ENCODE measurements at places on chromosomes 13 and 19.

GRCh38 chr19:51168564-51169282, 26.6 kb downstream of the SIGLEC7 start:
- H3K36me3 ChIP-seq, result no peaks in the 10 kb centered on the region
- no peak for DNase-seq
- H3K27me3 ChIP-seq, result no peaks in the 10 kb centered on the region
- peaks cover 2% of the 10 kb centered on the region for H3K4me1 ChIP-seq
- H3K27ac ChIP-seq, result no peak overlapping the region

DNA sequence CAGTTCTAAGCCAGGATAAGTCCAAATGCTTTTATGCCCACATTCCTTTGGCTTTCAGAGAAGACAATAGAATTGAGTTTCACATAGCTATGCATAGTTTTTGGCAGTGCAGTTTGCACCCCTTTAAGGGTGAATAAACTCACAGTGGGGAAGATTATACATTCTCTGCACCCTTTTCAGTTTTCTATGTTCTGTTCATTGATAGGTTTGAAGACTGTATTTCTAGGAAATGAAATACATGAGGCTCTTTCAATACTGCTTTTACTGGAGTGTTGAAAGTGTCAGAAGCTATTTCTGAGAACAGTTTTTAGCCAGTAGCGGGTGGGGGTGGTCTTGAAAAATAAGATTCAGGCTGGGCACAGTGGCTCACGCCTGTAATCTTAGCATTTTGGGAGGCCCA, 46.2 kb downstream of the IPO5 start:
- no peaks in the 10 kb centered on the region for H3K27me3 ChIP-seq
- DNase-seq, result no peak

DNA sequence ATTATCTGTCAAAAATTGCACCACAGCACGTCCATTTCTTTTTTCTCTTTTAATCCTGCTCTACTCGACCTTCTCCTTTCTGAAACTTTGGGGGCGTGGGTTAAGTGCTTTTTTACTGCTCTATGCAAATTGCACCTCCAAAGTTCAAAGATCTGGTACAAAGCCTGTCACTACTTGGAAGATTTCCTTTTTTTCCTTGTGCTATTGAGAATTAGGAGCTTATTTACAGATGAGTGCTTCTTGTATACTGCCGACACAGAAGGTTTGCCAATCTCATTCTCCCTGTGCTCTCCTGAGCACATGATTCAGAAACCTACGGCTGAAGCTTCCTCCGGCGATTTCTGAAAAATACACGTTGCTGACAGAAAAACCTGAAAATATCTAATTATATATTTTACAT, 94.8 kb downstream of the TEX29 start:
- no peak overlapping the region for H3K27ac ChIP-seq
- no peak overlapping the region for H3K4me3 ChIP-seq
- no peaks in the 10 kb centered on the region for H3K36me3 ChIP-seq
- H3K27me3 ChIP-seq, result peaks cover 5% of the 10 kb centered on the region
- DNase-seq, result no peak
- no peaks in the 10 kb centered on the region for H3K4me1 ChIP-seq

GRCh38 chr13:44884076-44884729, 105.1 kb downstream of the NUFIP1 start:
- no peaks in the 10 kb centered on the region for H3K36me3 ChIP-seq
- H3K4me3 ChIP-seq, result no peak overlapping the region
- no peaks in the 10 kb centered on the region for H3K4me1 ChIP-seq
- DNase-seq, result no peak

GRCh38 chr13:98977568-98978265, at the start of gene DOCK9:
Gene DOCK9 (minus strand): TSS chr13:98978064. CDS start chr13:98977909, 155 bp downstream.
- no peak within 1 kb of the TSS for H3K27ac ChIP-seq
- H3K4me3 ChIP-seq, result no peak within 1 kb of the TSS
- H3K27me3 ChIP-seq, result no peaks in the 10 kb centered on the region
- H3K36me3 ChIP-seq, result no peaks in the 10 kb centered on the region

DNA sequence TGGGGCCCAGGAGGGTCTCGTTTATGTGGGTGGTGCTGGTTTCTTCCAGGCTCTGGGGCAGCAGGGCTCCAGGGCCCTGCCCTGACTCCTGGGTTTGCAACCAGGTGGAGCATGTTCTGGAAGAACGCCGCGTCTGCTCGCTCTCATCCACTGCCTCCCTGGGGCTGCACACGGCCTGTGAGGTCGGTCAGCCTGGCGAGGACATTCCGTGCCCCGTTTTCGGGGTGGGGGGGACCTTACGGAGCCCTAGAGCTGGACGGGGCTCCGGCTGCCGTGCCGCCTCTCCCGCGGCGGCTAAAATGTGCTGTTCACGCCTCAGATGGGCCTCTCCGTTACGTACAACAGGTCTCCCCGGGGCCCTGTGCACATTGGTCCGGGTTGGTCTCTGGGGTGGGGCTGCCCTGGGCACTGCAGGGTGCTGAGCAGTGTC, 3.3 kb downstream of the GNA11 start:
- peaks cover 43% of the 10 kb centered on the region for H3K4me1 ChIP-seq
- H3K4me3 ChIP-seq, result no peak overlapping the region
- no peak overlapping the region for H3K27ac ChIP-seq
- H3K36me3 ChIP-seq, result no peaks in the 10 kb centered on the region
- no peak for DNase-seq
- peaks cover 26% of the 10 kb centered on the region for H3K27me3 ChIP-seq

DNA sequence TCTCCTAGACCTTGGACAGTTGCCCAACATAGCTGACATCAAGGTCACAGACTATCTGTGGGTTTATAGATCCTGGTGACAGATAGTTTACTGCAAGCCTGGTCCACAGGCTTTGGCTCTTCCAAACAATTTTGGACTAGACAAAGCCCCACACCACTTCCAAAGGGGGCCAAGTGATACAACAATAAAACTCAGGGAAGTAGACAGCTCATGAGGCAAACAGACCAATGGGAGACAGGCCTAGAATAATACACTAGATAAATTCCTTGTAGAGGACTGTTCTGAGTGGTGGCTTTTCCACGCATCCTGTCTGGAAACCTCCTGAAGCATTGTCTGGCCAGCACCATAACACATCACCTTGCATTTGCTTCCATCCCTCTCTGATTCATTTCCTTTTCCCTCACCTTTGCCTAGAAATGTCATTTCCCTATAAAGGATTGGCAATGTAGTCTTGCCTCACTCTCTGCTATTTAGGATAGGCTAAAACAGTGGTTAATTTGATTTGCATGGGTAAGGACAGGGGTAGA, 284.2 kb downstream of the POU4F1 start:
- DNase-seq, result no peak
- no peaks in the 10 kb centered on the region for H3K27me3 ChIP-seq
- no peaks in the 10 kb centered on the region for H3K4me1 ChIP-seq
- no peaks in the 10 kb centered on the region for H3K36me3 ChIP-seq
- no peak overlapping the region for H3K4me3 ChIP-seq

GRCh38 chr19:6417713-6418561, 6.7 kb downstream of the KHSRP start:
- H3K4me3 ChIP-seq, result no peak overlapping the region
- H3K27me3 ChIP-seq, result no peaks in the 10 kb centered on the region
- no peak for DNase-seq
- peaks cover 90% of the 10 kb centered on the region for H3K36me3 ChIP-seq
- H3K4me1 ChIP-seq, result peaks cover under 1% of the 10 kb centered on the region

GRCh38 chr13:99442273-99442895, 58.9 kb upstream of the TM9SF2 start:
- no peak overlapping the region for H3K27ac ChIP-seq
- no peaks in the 10 kb centered on the region for H3K4me1 ChIP-seq
- no peaks in the 10 kb centered on the region for H3K36me3 ChIP-seq
- H3K27me3 ChIP-seq, result no peaks in the 10 kb centered on the region

- peaks cover 6% of the 10 kb centered on the region for H3K4me1 ChIP-seq
- H3K36me3 ChIP-seq, result peaks cover 50% of the 10 kb centered on the region
- H3K4me3 ChIP-seq, result no peak overlapping the region
- no peak for DNase-seq
- no peak overlapping the region for H3K27ac ChIP-seq
Observed at GRCh38 chr19:3520166-3521103, 14.3 kb downstream of the FZR1 start.

DNA sequence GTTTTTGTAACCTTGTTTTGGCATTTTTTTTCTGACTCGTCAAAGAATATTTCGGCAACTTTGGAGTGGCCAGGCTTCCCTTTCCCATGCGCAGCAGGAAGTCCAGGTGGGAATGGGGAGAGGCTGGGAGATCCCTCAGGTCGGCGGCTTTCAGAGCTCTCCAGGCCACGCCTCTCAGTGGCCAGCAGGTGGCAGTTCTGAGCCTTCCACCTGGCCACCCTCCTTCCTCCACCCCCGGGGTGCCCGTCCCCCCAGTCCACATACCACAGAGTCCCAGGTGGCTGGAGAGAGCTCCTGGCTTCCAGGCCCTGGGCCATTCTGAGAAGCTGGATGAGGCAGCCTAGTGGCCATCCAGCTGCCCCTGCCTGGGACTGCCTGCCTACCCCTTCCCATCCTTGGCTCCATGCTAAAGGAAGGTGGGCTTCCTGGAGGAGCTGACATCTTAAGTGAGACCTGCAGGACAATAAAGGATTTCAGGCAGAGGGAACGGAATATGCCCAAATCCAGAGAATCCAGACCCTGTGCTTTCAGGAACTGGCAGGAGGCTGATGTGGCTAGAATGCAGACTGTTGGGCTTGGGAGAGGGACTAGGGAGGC, 46.3 kb downstream of the CCNE1 start:
- H3K36me3 ChIP-seq, result no peaks in the 10 kb centered on the region
- no peak overlapping the region for H3K27ac ChIP-seq
- no peak for DNase-seq
- H3K27me3 ChIP-seq, result peaks cover 2% of the 10 kb centered on the region

DNA sequence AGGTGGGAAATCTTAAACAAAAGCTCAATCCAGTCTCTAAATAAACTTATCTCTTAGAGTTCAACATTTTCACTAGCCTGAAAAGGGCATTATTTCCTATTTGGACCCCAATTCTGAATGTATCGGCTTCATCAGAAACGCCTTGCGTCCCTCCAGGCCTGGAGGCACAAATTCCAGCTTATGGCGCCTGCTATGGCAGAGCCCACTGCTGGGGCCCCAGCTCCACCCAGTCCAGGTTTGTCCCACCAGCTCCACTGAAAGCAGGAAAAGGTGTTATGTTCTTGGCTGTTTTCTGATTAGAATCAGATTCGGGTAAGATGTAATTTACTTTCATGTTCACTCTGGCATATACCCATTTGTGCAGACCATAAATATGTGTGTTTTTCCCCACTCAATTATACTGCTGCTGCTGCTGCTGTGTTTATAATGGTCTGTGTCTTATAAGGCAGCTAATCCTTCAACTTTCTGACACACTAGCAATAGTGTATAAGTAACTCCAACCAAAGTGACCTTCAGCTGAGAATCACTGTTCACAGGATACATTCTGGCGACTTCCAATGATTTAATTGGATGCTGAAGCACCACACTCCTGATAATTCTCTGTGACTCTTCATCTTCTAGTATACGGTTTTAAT, 6.4 kb downstream of the IRS2 start:
- H3K36me3 ChIP-seq, result peaks cover 6% of the 10 kb centered on the region
- peaks cover 6% of the 10 kb centered on the region for H3K27me3 ChIP-seq
- no peak overlapping the region for H3K4me3 ChIP-seq
- peaks cover 33% of the 10 kb centered on the region for H3K4me1 ChIP-seq
- H3K27ac ChIP-seq, result no peak overlapping the region

DNA sequence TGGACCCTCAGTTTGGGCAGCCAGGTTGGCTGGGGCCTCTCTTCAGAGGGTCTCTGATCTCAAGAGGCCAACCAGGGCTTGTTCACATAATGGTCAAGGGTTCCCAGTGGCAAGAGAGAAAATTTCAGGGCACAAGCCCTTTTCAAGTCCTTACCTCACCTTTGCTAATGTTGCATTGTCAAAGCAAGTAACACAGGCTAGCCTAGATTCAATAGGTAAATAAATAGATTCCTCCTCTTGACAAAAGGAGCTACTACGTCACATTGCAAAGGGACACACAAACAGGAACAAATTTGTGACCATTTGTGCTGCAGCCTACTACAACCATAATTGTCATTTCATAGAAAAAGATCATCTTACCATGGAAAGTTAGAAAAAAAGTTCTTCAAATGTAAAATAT, 33.9 kb upstream of the FRY start:
- no peaks in the 10 kb centered on the region for H3K36me3 ChIP-seq
- H3K27ac ChIP-seq, result no peak overlapping the region
- H3K27me3 ChIP-seq, result no peaks in the 10 kb centered on the region
- no peak overlapping the region for H3K4me3 ChIP-seq
- DNase-seq, result no peak

DNA sequence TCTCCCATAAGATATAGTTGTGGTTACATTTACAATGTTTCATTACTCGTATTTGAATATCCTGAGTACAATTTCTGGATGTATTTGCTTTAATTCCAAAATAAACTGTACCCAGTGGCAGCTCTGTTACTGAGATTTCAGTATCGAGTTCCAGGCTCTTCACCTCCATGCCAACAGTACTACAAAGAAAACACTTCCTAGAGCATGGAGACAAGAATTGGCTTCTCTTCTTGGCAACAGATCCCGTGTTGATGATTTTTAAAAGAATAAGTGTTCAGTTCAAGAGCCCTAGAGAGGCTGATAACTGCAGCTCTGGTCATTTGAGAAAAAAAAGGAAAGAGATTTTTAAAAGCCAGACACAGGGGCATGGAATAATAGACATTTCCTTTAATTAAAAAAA, 302.8 kb downstream of the EFNB2 start:
- H3K4me1 ChIP-seq, result no peaks in the 10 kb centered on the region
- H3K27me3 ChIP-seq, result no peaks in the 10 kb centered on the region
- H3K27ac ChIP-seq, result no peak overlapping the region
- no peak for DNase-seq

GRCh38 chr13:109687559-109688448, 98.6 kb downstream of the IRS2 start:
- H3K4me1 ChIP-seq, result peaks cover 7% of the 10 kb centered on the region
- H3K27ac ChIP-seq, result no peak overlapping the region
- no peak overlapping the region for H3K4me3 ChIP-seq
- H3K36me3 ChIP-seq, result no peaks in the 10 kb centered on the region

GRCh38 chr19:35845215-35846037, 6.9 kb downstream of the NPHS1 start:
- H3K36me3 ChIP-seq, result no peaks in the 10 kb centered on the region
- no peak for DNase-seq
- no peaks in the 10 kb centered on the region for H3K4me1 ChIP-seq
- peaks cover 31% of the 10 kb centered on the region for H3K27me3 ChIP-seq
- H3K27ac ChIP-seq, result no peak overlapping the region
- H3K4me3 ChIP-seq, result no peak overlapping the region

GRCh38 chr19:17160908-17161307, 54.2 kb upstream of the USE1 start:
- H3K36me3 ChIP-seq, result peaks cover 75% of the 10 kb centered on the region
- H3K4me1 ChIP-seq, result no peaks in the 10 kb centered on the region
- no peak for DNase-seq
- H3K27me3 ChIP-seq, result no peaks in the 10 kb centered on the region
- no peak overlapping the region for H3K27ac ChIP-seq

- DNase-seq, result no peak
- H3K4me1 ChIP-seq, result no peaks in the 10 kb centered on the region
- H3K27ac ChIP-seq, result no peak overlapping the region
Observed at GRCh38 chr13:82614086-82614485, 1268.2 kb downstream of the SLITRK1 start.

DNA sequence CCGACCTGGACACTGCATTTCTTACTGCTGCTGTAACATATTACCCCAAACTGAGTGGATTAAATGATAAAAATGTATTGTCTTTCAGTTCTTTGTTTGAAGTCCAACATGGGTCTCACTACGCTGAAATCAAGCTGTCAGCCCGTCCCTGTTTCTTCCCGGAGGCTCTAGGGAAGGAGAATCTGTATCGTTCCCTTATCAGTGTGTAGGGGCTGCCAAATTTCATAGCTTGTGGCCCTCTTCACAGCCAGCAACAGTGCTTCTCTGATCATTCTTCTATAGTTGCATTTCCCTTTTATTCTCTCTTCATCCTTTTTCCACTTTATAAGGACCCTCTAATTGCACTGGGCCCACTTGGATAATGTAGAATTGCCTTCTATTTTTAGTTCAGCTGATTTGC, 10.1 kb downstream of the ZNF234 start:
- DNase-seq, result no peak
- no peak overlapping the region for H3K4me3 ChIP-seq
- H3K27ac ChIP-seq, result no peak overlapping the region
- no peaks in the 10 kb centered on the region for H3K4me1 ChIP-seq

Data from thymus (tissue), 14 donors.